Kidney epithelial cell (primary cell): ENCODE measurements at places on chromosomes 3 and 15.

DNA sequence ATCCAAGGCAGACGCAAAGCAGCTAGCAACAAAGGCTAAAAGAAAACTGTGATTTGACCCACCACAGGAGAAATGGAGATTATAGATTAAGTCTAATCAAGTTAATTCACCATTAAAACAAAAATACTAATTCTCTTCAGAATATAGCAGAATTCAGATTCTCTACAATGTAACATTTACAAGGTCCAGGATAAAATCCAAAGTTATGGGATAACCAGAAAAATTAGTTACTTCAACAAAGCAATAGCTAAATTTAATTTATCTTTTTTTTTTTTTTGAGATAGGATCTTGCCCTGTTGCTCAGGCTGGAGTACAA lies 284.6 kb upstream of the MANF start:
- no peak for DNase-seq

- DNase-seq: no peak
Measured at GRCh38 chr15:48426941-48427340, 95.7 kb downstream of the DUT start.

GRCh38 chr3:121821421-121822199 lies 13.2 kb downstream of the IQCB1 start:
- DNase-seq: no peak

DNA sequence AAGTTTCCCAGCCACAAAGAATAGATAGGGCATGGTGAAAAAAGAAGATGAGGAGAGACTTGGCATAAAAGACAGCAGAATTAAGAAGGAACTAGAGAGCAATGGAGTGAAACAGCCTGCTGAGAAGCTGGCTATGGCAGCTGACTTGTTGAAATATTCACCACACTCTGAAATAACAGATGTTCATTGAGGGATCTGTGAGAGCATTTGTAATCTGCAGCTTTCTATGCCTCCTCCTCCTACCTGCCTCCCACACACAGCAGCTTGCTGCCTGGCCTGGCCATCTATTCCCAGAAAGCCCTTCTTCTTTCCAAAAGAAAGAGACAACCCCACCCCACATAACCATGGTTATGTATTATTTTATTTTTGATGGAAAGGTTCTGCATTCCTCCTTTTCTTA lies 303.9 kb downstream of the GAP43 start:
- no peak for DNase-seq

DNA sequence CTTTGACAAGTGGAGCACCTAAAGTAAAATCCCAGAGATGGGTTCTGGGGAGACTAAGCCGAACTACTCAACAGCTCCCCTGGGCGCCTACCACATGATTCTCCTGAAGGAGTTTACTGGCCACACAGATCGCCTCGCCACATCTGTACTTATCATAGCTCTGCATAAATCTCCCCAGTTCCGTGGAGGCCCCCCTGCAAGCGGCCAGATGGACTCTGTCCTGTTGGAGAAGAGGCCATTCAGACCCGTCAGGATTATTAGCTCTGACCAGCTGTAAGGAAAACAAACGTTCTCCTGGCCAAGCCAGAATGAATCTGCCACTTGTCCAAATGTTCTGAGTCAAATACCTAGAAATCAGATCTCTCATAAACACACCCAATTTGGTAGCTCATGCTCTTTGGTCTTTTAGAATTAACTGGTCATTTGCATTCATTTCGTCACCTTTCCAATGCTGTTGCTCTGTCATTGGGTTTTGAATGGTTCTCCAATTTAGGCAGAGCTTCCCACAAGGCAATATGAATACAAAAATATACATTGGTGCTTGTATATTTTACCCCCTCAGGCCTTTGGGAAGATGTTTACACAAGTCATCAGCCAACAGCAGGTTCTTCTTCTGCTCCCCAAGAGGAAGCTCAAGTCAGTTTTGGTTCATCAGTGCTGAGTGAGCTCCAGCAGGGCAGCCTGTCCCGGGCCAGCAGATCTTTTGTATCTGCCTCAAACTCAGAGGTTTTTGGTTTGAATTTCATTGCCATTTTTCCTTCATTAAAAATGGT lies 124.5 kb downstream of the THSD4 start:
- DNase-seq: no peak
